Activated naive CD8-positive, alpha-beta T cell treated with anti-CD3 and anti-CD28 coated beads, Interleukin-2, amount 10 ng/mL, durations not matched to agents 7 days and 5 days (primary cell): ENCODE measurements at places on chromosomes 7 and 10. TPM values are rescaled to one million over a fixed set of nuclear protein-coding genes. Genes with fewer than 3 reads are reported as not detected.

The OPALIN gene
- total RNA-seq = not detected

The PILRA gene
- total RNA-seq = 4.1 TPM

The NKX1-2 gene
- total RNA-seq = not detected

The SFXN3 gene
- total RNA-seq = 66.1 TPM

The IFIT1 gene
- 48.4 TPM for total RNA-seq

The SFRP4 gene
- total RNA-seq = not detected

The CYREN gene
- total RNA-seq = 39.6 TPM

The CTBP2 gene
- total RNA-seq = 0.94 TPM

The ASB10 gene
- total RNA-seq = not detected

The SLC29A4 gene
- 1.6 TPM for total RNA-seq

The KCP gene
- total RNA-seq = 0.69 TPM

The SRRM3 gene
- not detected for total RNA-seq

- no peak for DNase-seq
- no peak overlapping the region for H3K27ac ChIP-seq
- no peaks in the 10 kb centered on the region for H3K36me3 ChIP-seq
- no peaks in the 10 kb centered on the region for H3K4me1 ChIP-seq
Observed at GRCh38 chr7:98334081-98334480, 52.6 kb downstream of the BRI3 start.

GRCh38 chr7:43591558-43592180 lies 8.8 kb downstream of the STK17A start:
- no peak for DNase-seq
- no peaks in the 10 kb centered on the region for H3K27me3 ChIP-seq
- H3K4me1 ChIP-seq = peaks cover 75% of the 10 kb centered on the region
- H3K4me3 ChIP-seq = peak overlapping the region; percentile 72
- H3K27ac ChIP-seq = peak overlapping the region; percentile 83

DNA sequence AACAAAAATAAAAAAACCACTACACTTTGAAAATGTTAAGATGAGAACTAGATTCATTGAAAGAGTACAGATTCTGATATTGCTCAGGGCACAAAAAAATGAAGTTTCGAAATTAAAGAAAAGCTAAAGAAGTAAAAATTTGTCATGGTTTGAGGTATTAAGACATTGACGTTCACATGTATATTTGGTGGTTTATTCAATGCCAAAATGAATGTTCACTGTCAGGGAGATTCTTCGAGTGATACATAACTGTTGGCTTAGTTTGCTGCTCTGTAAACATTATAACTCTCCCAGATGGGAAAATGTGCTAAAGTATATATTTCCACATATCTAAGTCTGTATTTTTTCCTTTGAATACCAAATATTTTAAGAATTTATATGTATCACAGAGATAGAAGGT lies 345.0 kb downstream of the SEMA3D start:
- H3K36me3 ChIP-seq = no peaks in the 10 kb centered on the region
- DNase-seq = no peak
- no peak overlapping the region for H3K4me3 ChIP-seq
- no peaks in the 10 kb centered on the region for H3K4me1 ChIP-seq
- H3K27me3 ChIP-seq = no peaks in the 10 kb centered on the region

DNA sequence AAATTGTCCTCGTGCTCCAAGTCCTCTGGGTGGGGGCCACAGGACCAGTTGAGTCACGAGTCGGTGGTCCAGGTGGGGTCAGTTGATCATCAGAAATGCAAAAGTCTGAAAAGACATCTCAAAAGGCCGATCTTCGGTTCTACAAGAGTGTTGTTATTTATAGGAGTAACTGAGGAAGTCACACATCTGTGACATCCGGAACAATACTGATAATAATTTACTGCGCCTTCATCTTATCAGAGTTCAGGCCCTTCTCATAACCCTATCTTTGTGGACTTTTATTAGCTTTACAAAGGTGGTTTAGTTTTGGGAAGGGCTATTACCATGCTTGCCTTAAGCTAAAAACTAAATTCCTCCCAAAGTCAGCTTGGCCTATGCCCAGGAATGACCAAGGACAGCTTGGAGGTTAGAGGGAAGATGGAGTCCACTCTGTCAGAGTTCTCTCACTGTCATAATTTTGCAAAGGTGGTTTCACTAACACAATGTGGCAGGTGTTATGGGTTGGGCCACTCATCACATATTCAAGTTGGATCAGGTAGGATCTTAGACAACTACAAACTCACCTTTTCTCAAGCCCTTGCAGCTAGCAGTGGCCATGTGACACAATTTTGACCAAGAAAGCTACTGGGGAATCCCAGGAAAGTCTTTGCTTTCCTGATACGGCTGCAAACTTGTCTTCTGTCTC lies 54.7 kb upstream of the CHST3 start:
- no peak overlapping the region for H3K4me3 ChIP-seq
- no peak overlapping the region for H3K27ac ChIP-seq
- DNase-seq = no peak
- H3K27me3 ChIP-seq = peaks cover 2% of the 10 kb centered on the region
- H3K36me3 ChIP-seq = no peaks in the 10 kb centered on the region
- H3K4me1 ChIP-seq = peaks cover 1% of the 10 kb centered on the region

DNA sequence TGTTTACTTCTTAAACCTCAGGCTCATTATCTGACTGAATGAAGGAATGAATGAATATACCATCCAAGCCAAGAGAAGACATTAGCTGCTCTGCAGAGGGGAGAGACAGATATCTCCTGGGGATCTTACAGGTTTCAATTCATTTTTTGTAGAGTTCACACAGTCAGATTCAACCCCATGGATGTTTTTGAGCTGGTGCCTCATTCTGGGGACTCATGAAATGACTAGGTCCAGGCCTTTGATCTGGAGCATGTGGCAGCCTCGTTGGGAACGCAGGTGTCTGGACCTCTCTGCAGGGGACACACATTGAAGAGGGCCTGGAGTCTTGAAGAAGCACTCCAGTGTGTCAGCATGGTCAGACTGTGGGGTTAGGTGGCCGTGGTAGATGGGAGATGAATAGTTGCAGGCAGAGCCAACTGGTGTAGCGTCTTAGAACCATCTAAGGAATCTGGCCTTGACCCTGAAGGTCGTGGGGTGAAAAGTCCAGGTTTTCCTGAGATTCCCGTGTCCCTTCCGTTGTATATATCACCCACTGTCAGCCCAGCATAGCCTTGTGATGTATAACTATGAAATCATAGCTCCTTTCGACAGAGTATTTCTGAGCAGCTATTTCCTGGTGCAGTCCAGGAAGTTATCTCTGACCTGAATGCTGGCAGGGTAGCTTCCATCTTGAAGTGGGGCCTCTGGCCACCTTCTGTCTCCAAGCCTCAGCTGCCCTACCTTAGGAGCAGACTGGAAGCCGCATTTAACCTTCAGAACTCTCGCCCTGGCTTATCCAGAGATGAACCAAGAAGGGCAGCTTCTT lies 22.3 kb downstream of the BTBD16 start:
- H3K4me1 ChIP-seq = peaks cover 16% of the 10 kb centered on the region
- DNase-seq = no peak
- no peak overlapping the region for H3K27ac ChIP-seq
- H3K36me3 ChIP-seq = no peaks in the 10 kb centered on the region
- H3K27me3 ChIP-seq = peaks cover 21% of the 10 kb centered on the region

GRCh38 chr10:17022896-17023295 lies 106.7 kb downstream of the CUBN start:
- H3K27me3 ChIP-seq = no peaks in the 10 kb centered on the region
- peaks cover 43% of the 10 kb centered on the region for H3K4me1 ChIP-seq
- H3K4me3 ChIP-seq = peak overlapping the region; percentile 86
- H3K36me3 ChIP-seq = peaks cover 8% of the 10 kb centered on the region

DNA sequence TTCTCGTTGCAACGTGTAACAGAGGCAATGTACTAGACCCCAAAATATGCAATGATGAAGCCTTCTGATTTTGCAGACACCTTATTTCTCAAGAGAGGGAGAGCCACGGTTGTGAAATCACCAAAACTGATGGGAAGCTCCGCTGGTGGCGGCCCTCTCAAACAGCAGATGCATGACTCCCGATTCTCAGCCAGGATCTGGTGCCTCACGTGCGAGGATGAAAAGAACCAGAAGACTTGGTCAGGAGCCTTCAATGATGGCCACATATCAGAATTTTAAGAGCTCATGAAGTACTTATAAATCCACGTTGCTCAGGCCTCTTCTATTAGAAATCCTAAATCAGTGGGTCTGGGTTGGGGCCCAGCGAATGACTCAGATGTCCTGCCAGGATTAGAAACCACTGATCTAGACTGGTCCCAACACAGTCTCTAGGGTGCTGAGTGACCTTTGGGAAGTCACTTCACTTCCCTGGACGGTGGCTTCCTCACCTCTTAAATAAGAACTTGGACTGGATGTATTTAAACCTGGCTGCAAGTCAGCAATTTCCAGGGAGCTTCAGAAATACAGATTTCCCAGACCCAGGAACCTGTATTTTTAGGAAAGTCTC lies 41.9 kb upstream of the FAM180A start:
- H3K4me3 ChIP-seq = no peak overlapping the region
- no peaks in the 10 kb centered on the region for H3K36me3 ChIP-seq
- DNase-seq = no peak
- H3K4me1 ChIP-seq = peaks cover 2% of the 10 kb centered on the region
- peaks cover 15% of the 10 kb centered on the region for H3K27me3 ChIP-seq

- DNase-seq = no peak
- H3K4me3 ChIP-seq = no peak overlapping the region
- H3K27ac ChIP-seq = no peak overlapping the region
- H3K4me1 ChIP-seq = peaks cover 12% of the 10 kb centered on the region
- no peaks in the 10 kb centered on the region for H3K27me3 ChIP-seq
Observed at GRCh38 chr10:122381680-122382079, 7.2 kb downstream of the PLEKHA1 start.

GRCh38 chr10:132365102-132365501 lies 31.9 kb upstream of the PWWP2B start:
- no peak overlapping the region for H3K27ac ChIP-seq
- no peaks in the 10 kb centered on the region for H3K27me3 ChIP-seq
- H3K36me3 ChIP-seq = peaks cover 8% of the 10 kb centered on the region
- no peak for DNase-seq
- H3K4me3 ChIP-seq = no peak overlapping the region

DNA sequence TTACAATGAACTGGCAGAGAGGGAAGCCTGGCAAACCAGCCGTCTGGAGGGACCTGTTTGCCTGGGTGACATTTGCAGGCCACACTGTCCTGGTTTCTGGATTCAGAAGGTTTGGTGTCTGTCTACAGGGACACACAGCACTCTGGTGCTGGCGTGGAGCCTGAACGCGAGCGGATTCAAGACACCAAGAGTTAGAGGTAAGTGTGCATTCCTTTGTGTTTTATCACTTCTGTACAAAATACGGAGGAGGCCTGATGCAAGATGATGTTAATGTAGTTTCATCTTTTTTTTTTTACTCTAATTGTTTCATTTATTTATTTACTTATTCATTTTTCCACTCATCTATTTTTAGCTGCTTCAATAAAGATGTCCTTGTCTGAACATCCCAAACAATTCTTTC lies 485.3 kb upstream of the ADARB2 start:
- no peaks in the 10 kb centered on the region for H3K36me3 ChIP-seq
- H3K27ac ChIP-seq = no peak overlapping the region
- no peaks in the 10 kb centered on the region for H3K27me3 ChIP-seq
- no peak for DNase-seq
- no peak overlapping the region for H3K4me3 ChIP-seq

DNA sequence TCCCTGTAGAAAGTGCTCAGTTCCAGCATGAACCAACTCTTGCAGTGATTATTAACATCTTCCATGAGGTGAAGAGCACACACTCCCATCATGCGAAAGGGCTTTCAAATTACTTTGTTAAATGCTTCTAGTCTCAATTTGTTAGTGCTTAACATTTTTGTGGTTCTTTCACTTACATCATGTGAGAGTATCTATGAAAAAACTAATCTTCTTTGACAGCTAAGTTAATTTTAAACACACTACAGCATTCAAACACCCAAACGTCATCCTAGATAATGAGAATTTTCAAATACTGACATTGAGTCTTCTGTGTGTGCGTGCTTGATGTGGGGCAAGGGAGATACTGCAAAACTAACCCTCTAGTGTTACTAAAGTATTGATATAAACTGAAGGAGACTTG lies 84.8 kb downstream of the ETV1 start:
- no peak for DNase-seq
- no peaks in the 10 kb centered on the region for H3K27me3 ChIP-seq
- H3K4me3 ChIP-seq = no peak overlapping the region
- peaks cover 13% of the 10 kb centered on the region for H3K4me1 ChIP-seq
- no peak overlapping the region for H3K27ac ChIP-seq

DNA sequence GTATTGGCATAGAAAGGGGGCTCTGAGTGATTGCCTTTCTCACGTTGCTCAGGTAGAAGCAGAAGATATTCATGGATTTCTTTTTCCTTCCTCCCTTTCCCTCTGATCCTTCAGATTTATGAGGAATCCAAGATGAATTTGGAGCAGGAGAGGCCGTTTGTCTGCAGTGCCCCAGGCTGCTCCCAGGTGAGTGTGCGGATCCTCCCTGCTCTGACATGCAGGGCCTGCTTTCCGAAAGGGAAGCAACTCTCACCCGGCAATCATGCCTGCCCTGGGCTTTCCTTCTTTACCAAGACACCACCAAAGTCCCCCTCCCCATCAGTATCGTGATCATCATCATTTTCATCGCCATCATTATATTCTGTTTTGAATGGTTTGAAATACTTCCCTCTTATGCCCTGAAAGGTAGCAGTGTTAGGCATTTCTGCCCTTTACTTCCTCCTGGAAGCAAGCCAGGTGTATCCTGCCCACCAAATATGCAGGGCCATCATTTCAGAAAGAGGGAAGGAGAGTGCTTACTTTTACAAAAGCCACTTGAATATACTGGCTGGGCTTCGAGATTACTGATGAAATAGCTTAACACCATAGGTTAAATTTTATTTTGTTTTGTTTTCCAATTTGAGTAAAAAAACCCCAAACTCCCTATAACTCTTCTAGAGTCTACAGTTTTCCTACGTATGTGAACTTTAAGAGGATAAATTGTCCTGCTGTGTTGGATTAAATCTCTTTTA lies 75.9 kb downstream of the CREB5 start:
- H3K4me1 ChIP-seq = no peaks in the 10 kb centered on the region
- H3K36me3 ChIP-seq = no peaks in the 10 kb centered on the region
- no peak overlapping the region for H3K27ac ChIP-seq
- no peak for DNase-seq
- peaks cover 10% of the 10 kb centered on the region for H3K27me3 ChIP-seq
- H3K4me3 ChIP-seq = no peak overlapping the region

DNA sequence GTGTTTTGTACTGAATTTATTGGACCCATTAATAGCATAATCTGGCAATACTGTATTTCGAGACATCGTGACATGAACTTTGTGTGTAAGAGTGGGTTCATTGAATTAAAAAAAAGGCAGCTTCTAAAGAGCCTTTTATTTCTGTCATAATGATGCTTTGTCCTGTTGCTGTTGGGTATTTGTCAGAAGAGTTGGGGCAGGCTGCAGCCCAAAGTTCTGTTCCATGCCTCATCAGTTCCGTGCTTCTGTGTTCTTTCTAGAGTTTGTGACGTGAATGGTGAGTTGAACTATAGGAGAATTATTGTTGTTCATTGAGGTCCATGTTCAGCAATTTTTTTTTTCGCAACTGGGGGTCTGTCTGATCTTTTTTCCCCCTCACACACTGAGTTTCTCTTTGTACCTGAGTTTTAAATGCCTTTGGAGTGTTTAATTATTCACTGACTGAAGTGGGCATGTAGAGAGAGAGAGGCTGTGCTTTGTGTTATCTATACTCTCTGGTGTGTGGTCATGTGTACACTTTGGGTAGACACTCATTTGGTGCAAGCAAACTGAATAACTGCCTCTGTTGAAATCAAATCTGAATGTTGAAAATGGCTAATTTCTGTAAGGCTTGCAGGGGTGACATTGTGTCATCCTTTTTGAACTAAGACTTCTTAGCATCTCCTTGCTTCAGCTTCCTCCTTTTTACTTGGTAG lies 69.8 kb downstream of the ADD3 start:
- peak overlapping the region; percentile 94 for H3K4me3 ChIP-seq
- peak overlapping the region; percentile 95 for H3K27ac ChIP-seq
- no peak for DNase-seq
- peaks cover 13% of the 10 kb centered on the region for H3K36me3 ChIP-seq
